Cardiac septum (tissue), 1 donor: ENCODE measurements at places on chromosomes 6 and 20. TPM values are rescaled to one million over a fixed set of nuclear protein-coding genes. Genes with fewer than 3 reads are reported as not detected.

TREML4 gene
- not detected for total RNA-seq

FAXC gene
- total RNA-seq, result 0.57 TPM

CLVS2 gene
- not detected for total RNA-seq

PRIM2 gene
- 3.7 TPM for total RNA-seq

SLC22A23 gene
- 3.2 TPM for total RNA-seq
